ENCODE measurements at places on chromosomes 5 and 9.

DNA sequence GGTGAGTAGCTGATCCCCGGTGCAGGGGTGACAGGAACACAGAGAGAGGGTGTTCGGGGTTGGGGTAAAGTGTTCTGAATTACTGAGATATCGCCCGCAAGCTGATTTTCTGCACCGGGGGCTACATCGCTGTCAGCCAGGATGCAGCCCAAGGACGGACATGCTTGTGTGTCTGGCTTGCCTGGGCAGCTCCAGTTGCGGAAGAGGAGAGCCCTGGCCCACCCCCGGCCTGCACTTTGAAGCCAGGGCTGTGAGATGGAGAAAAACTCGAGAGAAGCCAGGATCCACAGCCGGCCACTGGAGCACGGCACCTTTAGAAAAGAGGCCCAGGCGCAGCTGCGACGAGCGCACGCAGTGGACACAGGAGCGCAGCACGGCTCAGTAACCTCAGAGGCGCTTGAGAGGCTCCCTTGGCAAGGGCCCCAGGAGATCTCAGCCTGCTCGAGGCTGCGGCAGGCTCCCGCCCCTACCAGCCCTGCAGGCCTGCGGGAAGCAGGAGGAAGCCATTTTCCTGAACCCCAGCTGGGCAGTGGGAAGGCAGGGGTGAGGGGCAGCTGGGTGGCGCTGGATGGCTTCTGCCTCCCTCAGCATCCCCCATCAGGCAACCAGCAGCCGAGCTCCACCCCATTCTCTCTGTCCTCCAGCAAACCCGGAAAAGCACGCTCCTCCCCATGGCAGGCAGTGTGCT, 59.2 kb downstream of the C9orf50 start:
- DNase-seq = no peak

GRCh38 chr5:103620851-103621547, 58.4 kb upstream of the NUDT12 start:
- DNase-seq = no peak

- DNase-seq = no peak
Measured at GRCh38 chr5:97835112-97835511, 652.1 kb upstream of the RIOK2 start.

DNA sequence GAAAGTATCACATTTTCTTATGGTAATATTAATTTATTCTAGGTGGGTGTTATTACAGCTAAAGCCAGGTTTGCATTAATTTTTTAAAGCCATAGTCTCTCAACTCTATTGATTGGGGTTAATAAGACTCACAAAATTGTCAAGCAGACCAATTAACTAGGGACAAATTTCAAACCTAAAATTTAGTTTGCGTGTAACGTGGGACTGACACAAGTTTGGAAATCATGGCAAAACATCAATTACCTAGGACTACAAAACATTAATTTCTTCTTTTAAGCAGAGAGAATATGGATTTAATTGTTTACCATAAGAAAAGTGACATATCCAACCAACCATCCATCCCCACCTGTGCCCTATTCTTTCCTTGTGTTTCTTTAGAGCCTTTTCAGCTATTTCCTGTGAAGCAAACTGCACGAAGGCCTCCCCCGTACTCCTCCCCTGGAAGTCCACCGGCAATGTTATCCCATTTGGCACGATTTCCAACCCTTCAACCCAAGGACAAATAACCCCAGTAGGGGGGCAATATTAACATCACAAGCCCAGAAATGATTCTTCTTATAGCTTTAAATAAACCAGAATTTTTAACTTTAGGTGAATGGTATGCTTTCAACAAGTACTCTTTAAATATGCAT, 4.4 kb downstream of the HNRNPH1 start:
- no peak for DNase-seq

- no peak for DNase-seq
Measured at GRCh38 chr5:148774313-148774712, 52.1 kb upstream of the ADRB2 start.

GRCh38 chr5:168976311-168976970, 324.5 kb downstream of the SLIT3 start:
- DNase-seq = no peak
